ENCODE measurements at places on chromosomes 1 and 21. TPM values are rescaled to one million over a fixed set of nuclear protein-coding genes. Genes with fewer than 3 reads are reported as not detected.

The SYTL1 gene
- total RNA-seq = 1.3 TPM

The DMRTA2 gene
- total RNA-seq = not detected

The TNFRSF1B gene
- 51.8 TPM for total RNA-seq

The CHML gene
- total RNA-seq = 6.7 TPM

The URB2 gene
- 9.8 TPM for total RNA-seq

The LRRC42 gene
- total RNA-seq = 26.9 TPM

The GPX7 gene
- total RNA-seq = 21.4 TPM

The ELF3 gene
- not detected for total RNA-seq

The CASQ2 gene
- 7.3 TPM for total RNA-seq

The GNG12 gene
- 69.9 TPM for total RNA-seq

The USP33 gene
- total RNA-seq = 88.3 TPM

The EYA3 gene
- 17.6 TPM for total RNA-seq

The KCND3 gene
- 6.9 TPM for total RNA-seq

The CELA3B gene
- 2.3 TPM for total RNA-seq

The KPRP gene
- total RNA-seq = not detected

The ORC1 gene
- total RNA-seq = 0.39 TPM

The ZMYND12 gene
- total RNA-seq = 1.3 TPM

The CLDN14 gene
- total RNA-seq = not detected

The CDA gene
- total RNA-seq = 2.5 TPM

All from tibial nerve (tissue), 4 donors.